ENCODE measurements at places on chromosomes 5 and 9.

GRCh38 chr5:14241141-14241540 is 98.0 kb downstream of the TRIO start:
- peak; percentile 25 for DNase-seq

GRCh38 chr5:138951091-138951985 is 76.2 kb upstream of the LRRTM2 start:
- no peak for DNase-seq

DNA sequence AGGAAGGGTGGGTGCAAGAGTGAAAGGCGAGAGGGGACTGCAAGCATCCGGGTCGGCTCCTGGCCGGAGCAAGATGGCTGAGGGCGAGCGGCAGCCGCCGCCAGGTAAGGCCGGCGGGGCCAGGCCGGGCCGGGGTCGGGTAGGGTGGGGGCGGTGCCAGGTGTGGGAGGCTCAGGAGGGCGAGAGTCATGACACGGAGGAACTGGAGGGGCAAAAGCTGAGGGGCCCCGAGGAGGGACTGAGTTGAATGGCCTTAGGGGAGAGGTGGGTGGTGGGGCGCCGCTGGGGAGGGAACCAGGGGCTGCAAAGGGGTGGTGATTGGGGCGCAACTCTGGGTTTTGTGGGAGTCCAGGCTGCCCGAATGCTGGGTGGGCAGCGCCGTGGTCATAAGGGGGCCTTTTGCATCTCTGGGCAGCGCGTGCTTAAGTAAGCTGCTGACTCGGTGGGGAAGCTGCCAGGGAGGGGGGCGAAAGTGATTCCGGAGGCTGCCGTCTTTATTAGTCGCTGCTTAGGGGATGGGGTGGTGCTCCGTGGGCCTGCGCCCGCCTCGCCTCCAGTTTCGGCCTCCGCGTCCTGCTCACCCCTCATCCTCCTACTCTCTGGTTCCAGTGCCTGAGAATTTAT is 425 bp downstream of the PTPA start:
- no peak for DNase-seq

- DNase-seq = no peak
Measured at GRCh38 chr9:134868751-134869553, 11.7 kb upstream of the FCN2 start.

GRCh38 chr5:159113405-159113804 is 13.7 kb upstream of the EBF1 start:
- DNase-seq = no peak
